ENCODE measurements at places on chromosomes 4 and X.

GRCh38 chr4:138185859-138186645 lies 56.1 kb downstream of the SLC7A11 start:
- DNase-seq = no peak

DNA sequence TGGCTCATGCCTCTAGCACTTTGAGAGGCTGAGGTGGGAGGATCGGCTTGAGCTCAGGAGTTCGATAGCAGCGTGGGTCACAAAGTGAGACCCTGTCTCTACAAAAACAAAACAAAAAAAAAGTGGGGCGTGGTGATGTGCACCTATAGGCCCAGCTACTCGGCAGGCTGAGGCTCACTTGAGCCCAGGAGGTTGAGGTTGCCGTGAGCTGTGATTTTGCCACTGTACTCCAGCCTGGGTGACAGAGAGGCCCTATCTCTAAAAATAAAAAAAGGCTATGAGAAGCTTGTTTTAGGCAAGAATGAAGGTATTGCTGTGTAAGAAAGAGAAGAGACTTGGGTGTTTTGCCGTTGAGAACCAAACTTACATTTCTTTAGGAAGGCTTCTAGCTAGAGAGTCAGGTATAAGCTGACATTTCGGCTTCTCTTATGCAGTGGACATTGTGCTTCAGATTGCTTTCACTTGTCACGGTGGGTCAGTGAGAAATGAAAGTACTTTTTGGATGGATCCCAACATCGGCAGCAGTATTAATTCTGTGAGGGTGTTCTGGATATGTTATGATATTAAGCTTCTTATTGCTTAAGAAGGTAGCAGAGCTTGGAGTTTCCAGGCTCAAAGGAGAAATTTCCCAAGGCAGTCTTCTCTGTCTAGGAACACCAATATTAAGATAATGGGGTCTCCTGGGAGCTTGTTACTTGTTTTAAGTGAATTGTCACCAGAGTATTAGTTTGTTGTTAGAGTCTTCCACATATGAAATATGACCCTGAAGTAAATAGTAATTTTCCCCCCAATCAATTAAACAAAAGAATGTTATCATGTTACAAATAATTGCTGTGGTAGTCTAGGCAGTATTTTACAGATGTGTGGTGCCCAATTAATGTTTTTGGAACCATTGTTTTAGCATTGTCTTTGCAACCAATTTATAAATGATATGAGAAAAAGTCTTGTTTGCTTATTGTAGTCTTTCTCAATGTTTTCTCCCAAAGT lies 17.6 kb downstream of the TMEM131L start:
- DNase-seq = no peak

DNA sequence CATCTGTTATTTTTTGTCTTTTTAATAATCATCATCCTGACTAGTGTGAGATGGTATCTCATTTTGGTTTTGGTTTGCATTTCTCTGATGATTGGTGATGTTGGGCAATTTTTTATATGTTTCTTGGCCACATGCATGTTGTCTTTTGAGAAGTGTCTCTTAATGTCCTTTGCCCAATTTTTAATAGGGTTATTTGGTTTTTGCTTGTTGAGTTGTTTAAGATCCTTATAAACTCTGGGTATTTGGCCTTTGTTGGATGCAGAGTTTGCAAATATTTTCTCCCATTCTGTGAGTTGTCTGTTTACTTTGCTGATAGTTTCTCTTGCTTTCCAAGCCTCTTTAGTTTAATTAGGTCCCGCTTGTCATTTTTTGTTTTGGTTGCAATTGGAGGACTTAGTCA lies 152.1 kb upstream of the MED14 start:
- DNase-seq = no peak

DNA sequence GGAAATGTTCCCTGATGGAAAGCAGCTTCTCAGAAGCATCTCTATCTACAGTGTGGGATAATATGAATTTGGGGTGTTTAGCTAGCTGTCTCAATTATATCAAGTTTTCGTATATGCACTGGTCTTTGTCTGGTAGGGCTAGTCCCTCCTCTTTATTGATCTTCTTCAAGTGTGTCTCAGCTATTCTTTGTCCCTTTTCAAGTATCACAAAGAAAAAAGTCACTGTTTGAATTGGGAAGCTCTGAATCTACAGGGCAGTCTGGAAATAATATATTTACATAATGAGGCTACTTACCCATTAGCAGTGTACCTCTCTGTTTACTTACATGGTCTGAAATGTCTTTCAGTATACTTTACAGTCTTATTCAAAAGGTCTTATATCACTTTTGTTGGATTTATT lies 526.0 kb downstream of the IL1RAPL1 start:
- no peak for DNase-seq

DNA sequence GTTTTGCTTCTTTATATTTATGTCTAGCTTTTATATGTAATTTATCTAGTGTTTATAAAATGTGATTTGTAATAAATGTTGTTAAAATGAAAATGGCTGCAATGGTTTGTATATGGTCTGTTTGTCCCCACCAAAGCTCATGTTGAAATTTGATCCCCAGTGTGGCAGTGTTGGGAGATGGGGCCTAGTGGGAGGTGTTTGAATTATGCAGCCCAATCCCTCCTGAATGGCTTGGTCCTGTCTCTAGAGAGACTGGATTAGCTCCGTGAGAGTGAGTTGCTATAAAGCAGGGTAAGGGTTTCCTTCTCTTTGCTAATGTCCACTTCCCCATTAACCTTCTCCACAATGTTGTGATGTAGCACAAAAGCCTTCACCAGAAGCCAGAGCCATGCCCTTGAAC lies 30.0 kb upstream of the JADE3 start:
- DNase-seq = no peak
